ENCODE measurements at places on chromosomes 4 and X.

DNA sequence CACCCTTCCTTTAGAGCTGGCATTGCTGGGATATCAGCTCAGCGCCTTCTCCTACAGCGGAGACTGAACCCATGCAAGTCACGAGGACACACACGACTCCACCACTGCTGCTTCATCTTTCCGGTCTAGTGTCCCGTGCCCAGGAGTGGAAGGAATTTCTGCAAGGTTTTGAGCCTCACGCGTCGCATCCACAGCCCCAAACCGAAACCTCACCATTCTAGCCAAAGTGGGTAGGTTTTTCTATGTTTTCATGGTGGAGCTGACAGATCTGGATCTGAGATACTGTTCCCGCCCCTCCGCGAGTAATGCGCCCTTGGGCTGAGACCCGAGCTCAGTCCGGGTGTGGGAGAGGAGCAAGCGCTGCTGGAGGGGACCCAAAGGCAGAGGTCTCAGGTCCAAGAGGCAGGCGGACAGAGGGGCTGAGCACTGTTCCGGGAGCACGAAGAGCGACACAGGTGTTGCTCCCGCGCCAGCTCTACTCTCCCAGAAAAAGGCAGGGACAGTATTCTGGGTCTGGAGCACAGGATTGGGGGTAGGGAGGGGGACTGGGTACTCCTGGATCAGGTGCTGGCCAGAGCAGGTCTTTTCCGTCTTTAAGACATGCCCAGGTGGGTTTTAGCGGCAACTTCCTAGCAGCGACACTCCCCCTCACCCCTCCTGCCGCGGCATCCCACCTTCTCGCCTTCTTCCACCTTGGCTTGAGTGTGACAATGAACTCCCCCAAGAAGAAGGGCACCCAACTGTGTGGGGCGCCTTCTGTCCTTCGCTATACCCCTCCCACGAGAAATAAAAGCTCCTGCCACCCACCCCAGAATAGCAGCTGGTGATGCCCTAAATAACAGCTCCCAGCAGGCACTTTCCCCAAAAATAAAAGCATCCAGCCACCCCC is 1.8 kb downstream of the EPHA5 start:
- DNase-seq, result no peak

DNA sequence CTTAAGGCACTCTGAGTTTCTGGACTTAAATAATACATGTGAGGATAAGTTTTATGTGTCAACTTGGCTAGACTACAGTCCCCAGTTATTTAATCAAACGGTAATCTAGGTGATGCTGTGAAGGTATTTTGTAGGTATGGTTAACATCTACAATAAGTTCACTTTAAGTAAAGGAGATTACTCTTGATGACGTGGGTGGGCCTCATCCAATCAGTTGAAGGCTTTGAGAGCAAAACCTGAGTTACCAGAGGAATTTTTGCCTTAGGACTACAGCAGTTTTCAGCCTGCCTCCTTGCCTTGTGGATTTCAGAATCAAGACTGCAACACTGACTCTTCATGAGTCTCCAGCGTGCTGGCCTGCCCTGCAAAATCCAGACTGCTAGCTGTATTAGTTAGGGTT is 59.8 kb upstream of the HS6ST2 start:
- no peak for DNase-seq

GRCh38 chr4:25811841-25812240 is 50.9 kb downstream of the SEL1L3 start:
- no peak for DNase-seq

GRCh38 chr4:56317749-56318148 is 69.5 kb downstream of the AASDH start:
- no peak for DNase-seq

GRCh38 chr4:8328456-8328855 is 58.9 kb downstream of the HTRA3 start:
- DNase-seq, result no peak

- DNase-seq, result no peak
Measured at GRCh38 chr4:113674251-113674650, 87.3 kb downstream of the CAMK2D start.

DNA sequence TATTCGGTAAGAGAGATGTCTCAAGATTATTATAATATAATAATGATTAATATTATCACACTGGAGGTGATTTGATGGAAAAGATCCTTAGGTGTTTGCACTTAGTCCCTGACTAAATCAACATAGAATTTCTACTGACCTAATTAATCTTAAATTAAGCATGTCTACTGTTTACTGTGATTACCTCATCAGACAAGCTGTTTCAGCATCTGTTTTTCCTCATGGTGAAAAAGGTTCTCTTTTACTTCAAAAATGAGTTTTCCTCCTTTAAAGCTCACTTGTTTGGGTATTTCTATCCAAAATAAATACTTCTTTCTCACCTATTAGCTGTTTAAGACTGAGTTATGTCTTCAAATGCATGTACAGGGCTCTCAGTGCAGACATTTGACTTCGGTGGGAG is 407.8 kb downstream of the NKX6-1 start:
- DNase-seq, result no peak

DNA sequence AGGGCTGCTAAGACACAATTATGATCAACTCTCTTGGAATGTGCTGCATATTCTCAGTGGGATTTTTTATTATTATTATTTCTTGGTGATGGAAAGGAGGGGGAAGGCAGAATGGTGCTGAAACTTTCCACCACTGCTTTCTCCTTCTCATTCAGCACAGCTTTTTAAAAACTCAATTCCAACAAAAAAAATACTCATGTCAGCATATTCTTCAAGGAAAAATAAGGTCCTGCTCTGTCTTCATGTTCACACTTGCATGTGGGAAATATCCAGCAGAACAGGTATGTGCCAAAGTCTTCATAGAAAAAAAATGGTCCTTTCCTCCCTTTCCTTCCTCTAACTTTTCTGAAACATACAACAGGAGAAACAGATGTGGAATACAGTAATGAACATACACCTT is 144.0 kb upstream of the ADAMTS3 start:
- no peak for DNase-seq

DNA sequence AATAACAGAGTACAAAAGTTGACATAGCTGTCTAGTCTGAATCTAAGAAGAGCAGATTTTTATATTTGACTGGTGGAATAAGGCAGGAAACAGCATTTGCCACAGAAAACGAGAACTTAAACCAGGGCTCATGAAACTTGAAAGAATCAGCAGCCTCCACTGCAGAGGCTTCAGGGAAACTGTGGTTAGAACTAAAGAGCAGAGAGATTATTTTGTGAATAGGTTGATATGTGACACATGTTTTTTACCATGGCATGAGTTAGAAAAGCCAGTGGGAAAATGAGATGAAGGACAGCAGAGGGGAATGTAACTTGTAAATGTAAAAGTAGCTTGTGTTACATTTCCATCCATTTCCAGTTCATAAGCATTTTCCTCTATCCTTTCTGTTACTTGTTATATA is 63.7 kb upstream of the CAMK2D start:
- no peak for DNase-seq

DNA sequence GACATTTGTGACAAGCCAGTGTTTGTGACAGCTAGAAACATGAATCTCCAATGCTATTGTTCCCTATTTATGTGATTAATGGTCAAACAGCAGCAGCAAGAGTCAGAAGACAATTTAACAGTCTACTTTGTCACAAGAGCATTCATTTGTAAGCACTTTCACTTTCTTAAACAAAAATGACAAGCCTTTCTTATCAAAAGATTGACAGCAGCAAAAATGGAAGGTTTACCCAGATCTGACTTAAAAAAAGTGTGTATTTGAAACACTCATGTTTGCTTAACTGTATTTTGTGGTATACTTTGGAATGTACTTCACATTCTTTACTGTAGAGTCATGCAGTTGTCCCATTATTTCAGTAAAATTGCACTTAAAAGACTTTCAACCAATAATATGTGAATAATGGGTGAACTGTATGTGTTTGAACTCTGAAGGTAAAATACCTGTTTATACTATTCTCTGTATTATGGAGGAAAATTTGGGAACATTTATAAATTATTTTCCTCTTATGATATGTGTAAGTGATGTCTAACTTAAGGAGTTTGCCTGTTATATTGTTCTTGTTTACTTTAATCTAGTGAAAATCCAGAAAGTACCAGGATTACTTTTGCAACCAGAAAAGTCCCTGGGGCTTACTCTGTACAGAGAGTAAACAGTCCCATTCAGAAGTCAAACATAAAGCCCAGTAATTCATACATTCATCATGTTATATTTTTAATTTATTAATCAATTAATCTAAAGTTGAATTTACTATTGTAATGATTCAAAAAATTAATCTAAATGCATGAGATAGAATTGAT is 314.9 kb upstream of the TRAM1L1 start:
- peak; percentile 76 for DNase-seq

- DNase-seq, result no peak
Measured at GRCh38 chr4:26503844-26504243, 13.6 kb upstream of the CCKAR start.

- no peak for DNase-seq
Measured at GRCh38 chr4:177562163-177562562, 119.9 kb upstream of the AGA start.

- no peak for DNase-seq
Measured at GRCh38 chrX:148647651-148648050, 147.2 kb downstream of the AFF2 start.

GRCh38 chr4:11805842-11806241 is 377.1 kb upstream of the HS3ST1 start:
- DNase-seq, result peak; percentile 35

GRCh38 chr4:110245577-110245976 is 47.2 kb upstream of the ELOVL6 start:
- DNase-seq, result no peak

Measured in epithelial cell of proximal tubule (primary cell).